ENCODE measurements at places on chromosomes 12 and 14. TPM values are rescaled to one million over a fixed set of nuclear protein-coding genes. Genes with fewer than 3 reads are reported as not detected.

The TBX5 gene
- not detected for total RNA-seq

The SLC6A15 gene
- total RNA-seq, result not detected

The LRRC10 gene
- total RNA-seq, result not detected

The MDM1 gene
- 25.2 TPM for total RNA-seq

The BIN2 gene
- 200 TPM for total RNA-seq

The SELPLG gene
- 214 TPM for total RNA-seq

The TPH2 gene
- not detected for total RNA-seq

The TMBIM4 gene
- total RNA-seq, result 65.7 TPM

The VRTN gene
- not detected for total RNA-seq

The SPX gene
- total RNA-seq, result not detected

DNA sequence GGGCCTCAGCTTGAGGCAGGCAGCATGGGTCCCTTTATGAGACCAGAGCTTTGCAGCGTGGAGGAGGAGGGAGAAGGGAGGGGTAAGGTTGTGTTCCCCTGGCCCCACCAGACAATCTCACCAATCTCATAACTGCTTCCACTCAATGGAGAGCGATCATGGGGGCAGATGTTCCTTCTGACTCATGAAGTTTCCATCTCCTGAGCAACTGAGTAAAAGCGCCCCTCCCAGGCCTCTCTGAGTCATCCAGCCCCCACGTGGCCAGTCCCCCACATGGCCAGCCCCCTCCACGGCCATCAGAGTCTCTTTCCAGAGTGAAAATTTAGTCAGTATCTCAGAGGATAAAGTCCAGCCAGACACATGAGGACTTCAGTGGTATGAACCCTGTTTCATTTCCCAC lies 39.2 kb upstream of the PLXNC1 start:
- H3K36me3 ChIP-seq, result no peaks in the 10 kb centered on the region
- H3K4me3 ChIP-seq, result no peak overlapping the region
- H3K27me3 ChIP-seq, result peaks cover 14% of the 10 kb centered on the region

DNA sequence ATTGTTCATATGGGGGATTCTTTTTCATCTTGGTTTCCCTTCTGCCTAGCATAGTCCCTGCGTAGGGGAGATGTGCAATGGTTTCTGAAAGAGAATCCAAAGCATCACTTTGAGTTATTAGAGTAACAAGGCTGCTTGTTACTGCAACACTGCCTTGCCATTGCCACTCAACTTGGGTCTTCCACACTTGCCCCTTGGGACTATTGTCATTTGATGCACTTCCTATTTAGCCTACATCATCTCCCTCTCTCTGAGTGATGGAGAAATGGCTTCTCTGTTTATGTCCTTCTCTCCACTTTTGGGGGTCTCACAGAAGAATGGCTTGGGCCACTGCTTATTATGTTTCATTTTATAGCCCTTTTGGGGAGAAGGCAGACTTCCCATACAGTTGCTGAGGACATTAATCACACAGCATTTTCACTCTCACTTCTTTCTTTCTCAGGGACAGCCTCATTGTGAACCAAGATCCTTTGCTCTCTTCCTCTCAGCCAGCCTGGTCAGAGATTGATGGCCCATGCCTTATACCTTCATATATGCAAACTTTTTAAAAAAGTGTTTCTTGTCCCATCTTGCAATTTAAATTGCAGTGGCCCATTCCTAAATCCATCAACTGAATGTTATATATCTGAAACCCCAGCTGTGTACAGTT lies 50.8 kb upstream of the POC1B start:
- no peak overlapping the region for H3K27ac ChIP-seq
- DNase-seq, result no peak
- H3K27me3 ChIP-seq, result no peaks in the 10 kb centered on the region

DNA sequence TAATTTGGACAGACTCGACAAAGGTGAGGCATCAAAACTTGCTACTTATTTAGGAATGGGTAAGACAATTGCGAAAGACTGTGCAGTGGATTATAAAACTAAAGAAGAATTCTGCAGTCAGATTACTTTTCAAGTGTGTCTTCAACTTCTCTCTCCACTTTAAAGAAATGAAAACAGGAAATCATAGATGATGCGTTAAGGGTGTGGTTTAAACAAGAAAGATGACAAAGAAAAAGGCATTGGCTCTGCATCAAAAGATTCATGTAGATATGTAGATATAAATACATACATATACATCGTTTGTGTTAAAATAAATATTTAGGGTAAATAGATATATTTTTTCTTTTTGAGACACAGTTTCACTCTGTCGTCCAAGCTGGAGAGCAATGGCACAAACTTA lies 74.6 kb upstream of the PARP11 start:
- peaks cover 10% of the 10 kb centered on the region for H3K27me3 ChIP-seq
- peaks cover 61% of the 10 kb centered on the region for H3K4me1 ChIP-seq
- peaks cover 48% of the 10 kb centered on the region for H3K36me3 ChIP-seq
- H3K27ac ChIP-seq, result peak overlapping the region; percentile 97

DNA sequence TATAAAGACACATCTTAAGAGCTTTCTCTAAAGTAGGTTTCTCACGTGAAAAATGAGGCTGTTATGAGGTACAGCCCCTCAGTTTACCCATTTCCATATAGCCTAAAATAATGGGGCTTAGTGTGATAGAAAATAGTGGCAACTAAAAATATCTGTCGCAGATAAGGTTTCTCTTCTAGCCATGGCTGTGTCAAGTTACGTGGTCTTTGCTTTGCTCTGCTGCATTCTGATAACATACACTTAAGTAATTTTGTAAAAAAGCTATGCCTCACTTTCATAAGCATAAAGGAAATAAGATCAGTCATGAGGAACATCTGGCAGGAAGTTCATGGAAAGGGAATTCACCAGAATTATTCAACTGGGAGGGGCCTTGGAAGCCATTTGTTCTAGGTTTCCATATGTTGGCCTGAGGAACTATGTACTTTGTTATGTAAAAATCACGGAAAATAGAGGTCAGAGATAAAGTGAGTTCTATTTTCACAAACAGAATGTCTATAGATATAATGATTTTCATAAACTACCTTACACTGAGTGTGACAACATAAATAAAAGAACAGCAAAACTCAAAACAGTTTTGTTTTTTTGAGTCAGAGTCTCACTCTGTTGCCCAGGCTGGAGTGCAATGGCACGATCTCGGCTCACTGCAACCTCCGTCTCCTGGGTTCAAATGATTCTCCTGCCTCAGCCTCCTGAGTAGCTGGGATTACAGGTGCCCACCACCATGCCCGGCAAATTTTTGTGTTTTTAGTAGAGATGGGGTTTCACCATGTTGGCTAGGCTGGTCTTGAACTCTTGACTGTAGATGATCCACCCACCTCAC lies 195.6 kb upstream of the KRR1 start:
- no peak overlapping the region for H3K27ac ChIP-seq
- DNase-seq, result no peak
- peaks cover 6% of the 10 kb centered on the region for H3K4me1 ChIP-seq
- H3K36me3 ChIP-seq, result no peaks in the 10 kb centered on the region
- H3K4me3 ChIP-seq, result no peak overlapping the region

GRCh38 chr14:58876608-58877007 lies 238.8 kb downstream of the DACT1 start:
- H3K4me3 ChIP-seq, result no peak overlapping the region
- no peaks in the 10 kb centered on the region for H3K36me3 ChIP-seq
- no peak for DNase-seq
- peaks cover 4% of the 10 kb centered on the region for H3K27me3 ChIP-seq

- no peak overlapping the region for H3K4me3 ChIP-seq
- no peak overlapping the region for H3K27ac ChIP-seq
- no peaks in the 10 kb centered on the region for H3K36me3 ChIP-seq
- peaks cover 27% of the 10 kb centered on the region for H3K27me3 ChIP-seq
- DNase-seq, result no peak
These were observed 2.4 kb downstream of the SLC35F4 start for GRCh38 chr14:57863471-57863870.

- H3K4me1 ChIP-seq, result no peaks in the 10 kb centered on the region
- no peaks in the 10 kb centered on the region for H3K27me3 ChIP-seq
- H3K27ac ChIP-seq, result no peak overlapping the region
- H3K36me3 ChIP-seq, result no peaks in the 10 kb centered on the region
These were observed 14.0 kb upstream of the TBPL2 start for GRCh38 chr14:55454264-55455002.

DNA sequence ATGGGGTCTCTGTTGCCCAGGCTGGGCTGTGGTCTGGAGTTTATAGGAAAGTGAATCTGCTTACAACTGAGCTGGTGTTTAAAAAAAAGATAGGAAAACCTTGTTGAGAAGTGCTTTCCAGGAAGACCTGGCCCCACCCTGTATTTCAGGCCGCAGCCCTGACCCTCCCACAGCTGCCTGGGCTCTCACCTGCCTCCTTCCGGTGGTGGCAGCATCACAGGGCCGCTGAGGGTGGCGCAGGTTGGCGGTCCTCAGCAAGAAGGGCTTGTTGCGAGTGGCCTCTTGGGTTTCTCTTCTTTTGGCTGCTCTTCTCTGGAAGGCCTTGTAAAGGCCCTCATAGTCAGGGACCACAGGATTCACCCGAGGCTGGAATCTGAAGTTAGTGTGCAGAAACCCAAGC lies 7.7 kb downstream of the FAM161B start:
- H3K4me1 ChIP-seq, result peaks cover 16% of the 10 kb centered on the region
- no peak for DNase-seq
- no peaks in the 10 kb centered on the region for H3K36me3 ChIP-seq
- H3K27me3 ChIP-seq, result no peaks in the 10 kb centered on the region

DNA sequence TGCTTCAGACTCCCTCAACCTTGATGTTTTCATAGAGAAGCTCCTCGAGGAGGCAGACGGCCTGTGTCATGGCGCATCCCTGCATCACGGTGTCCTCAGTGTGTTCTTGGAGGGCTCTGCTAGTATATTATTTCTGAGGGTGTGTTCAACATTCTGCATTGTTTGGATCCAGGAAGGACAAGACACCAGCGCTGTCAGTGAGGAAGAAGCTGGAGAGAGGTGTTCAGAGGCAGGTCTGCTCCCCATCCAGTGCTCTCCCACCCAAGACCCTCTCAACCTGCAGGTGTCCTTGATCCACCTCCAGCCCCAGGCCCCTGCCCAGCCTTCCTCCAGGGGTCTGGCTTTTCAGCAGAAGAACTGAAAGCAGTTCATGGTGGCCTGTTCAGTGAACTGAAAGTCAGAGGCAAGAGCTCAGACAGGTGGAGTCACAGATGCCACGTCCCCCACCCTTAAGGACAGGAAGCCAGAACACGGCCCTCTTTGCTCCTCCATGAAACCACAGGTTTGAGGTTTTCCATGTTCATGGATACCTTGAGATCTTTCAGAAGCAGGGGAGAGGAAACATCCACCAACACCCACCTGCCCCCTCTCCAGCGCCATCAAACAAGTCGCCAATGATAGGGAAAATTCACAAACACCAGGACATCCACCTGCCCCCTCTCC lies 37.4 kb downstream of the DIO3 start:
- no peak overlapping the region for H3K4me3 ChIP-seq
- peaks cover 12% of the 10 kb centered on the region for H3K36me3 ChIP-seq
- no peak overlapping the region for H3K27ac ChIP-seq
- peaks cover 34% of the 10 kb centered on the region for H3K4me1 ChIP-seq
- DNase-seq, result no peak

GRCh38 chr14:33271891-33272290 lies 333.2 kb downstream of the NPAS3 start:
- DNase-seq, result no peak
- no peaks in the 10 kb centered on the region for H3K36me3 ChIP-seq
- no peak overlapping the region for H3K27ac ChIP-seq
- no peaks in the 10 kb centered on the region for H3K4me1 ChIP-seq
- no peak overlapping the region for H3K4me3 ChIP-seq

- no peaks in the 10 kb centered on the region for H3K27me3 ChIP-seq
- H3K4me3 ChIP-seq, result no peak overlapping the region
- no peak for DNase-seq
- H3K27ac ChIP-seq, result no peak overlapping the region
These were observed 36.3 kb upstream of the PDZRN4 start for GRCh38 chr12:41151793-41152192.

DNA sequence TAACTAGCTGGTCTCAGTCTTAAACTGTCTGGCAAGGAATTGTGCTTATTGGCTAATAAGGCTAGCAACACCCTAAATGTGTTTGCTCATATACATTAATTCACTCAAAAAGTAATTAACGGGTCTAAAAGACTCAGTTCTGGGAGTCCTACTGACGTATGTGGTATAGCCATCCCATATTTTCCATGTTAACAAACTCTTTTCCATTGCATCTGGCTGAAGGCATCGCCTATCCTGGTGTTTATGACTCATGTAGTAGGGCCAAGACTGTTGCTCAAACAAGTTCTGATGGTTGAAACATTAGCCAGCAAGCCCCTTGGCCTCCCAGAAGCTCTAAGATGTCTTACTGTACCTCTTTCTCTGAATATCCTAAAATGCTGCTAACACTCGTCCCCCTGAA lies 98.5 kb downstream of the PHLDA1 start:
- peaks cover 2% of the 10 kb centered on the region for H3K36me3 ChIP-seq
- no peak for DNase-seq
- peaks cover 24% of the 10 kb centered on the region for H3K4me1 ChIP-seq

DNA sequence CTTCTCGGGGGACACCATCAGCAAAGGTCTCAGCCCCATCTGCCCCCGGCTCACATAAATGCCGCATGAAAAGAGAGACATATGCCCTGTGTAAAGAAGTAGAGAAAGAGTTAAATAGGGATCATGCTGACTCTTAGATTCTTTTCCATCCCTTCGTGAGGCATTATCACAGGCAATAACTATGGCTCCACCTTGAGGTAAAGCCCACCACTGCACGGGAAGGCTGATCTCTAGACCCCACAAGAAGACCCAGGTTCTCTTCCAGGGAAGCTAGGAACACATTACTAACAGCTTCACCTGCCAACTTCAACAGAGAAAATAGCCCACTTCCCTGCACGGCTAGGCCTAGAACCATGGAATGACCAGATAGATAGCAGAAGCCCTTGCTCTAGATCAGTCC lies 14.1 kb upstream of the NOP2 start:
- peaks cover 66% of the 10 kb centered on the region for H3K36me3 ChIP-seq
- DNase-seq, result no peak
- H3K27me3 ChIP-seq, result no peaks in the 10 kb centered on the region
- H3K4me1 ChIP-seq, result peaks cover 4% of the 10 kb centered on the region

DNA sequence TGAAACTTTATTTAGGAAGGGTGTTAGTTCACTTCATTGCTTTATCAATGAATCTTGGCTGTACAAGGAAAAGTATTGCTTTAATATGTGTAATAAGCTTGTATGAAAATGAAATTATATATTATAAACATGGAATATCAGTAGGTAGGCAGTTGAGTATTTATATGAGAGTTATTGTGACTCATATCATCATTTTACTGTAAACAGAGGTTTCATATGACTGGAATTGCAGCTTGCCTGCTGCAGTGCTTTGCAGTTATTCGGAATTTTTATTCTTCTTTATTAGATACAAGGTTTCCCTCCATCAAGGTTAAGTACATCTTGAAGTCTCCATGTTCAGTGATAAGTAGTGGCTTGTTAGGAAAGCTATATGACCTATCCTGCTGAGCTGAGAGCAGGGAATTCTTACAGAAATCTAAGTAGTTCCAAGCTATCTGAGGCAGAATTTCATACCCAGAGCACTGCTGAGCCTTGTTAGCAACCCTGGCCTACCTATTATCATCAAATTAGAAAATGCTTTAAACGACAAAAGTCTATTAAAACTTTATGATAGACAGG lies 111.2 kb downstream of the MGST1 start:
- DNase-seq, result no peak
- H3K27me3 ChIP-seq, result no peaks in the 10 kb centered on the region
- H3K4me3 ChIP-seq, result no peak overlapping the region
- H3K27ac ChIP-seq, result no peak overlapping the region
- no peaks in the 10 kb centered on the region for H3K4me1 ChIP-seq

- no peaks in the 10 kb centered on the region for H3K27me3 ChIP-seq
- H3K4me1 ChIP-seq, result peaks cover 3% of the 10 kb centered on the region
- no peak for DNase-seq
- H3K4me3 ChIP-seq, result no peak overlapping the region
- H3K27ac ChIP-seq, result no peak overlapping the region
These were observed 88.5 kb upstream of the METAP2 start for GRCh38 chr12:95385246-95386035.

Data from activated CD4-positive, alpha-beta T cell treated with anti-CD3 and anti-CD28 coated beads, Interleukin-2, amount 10 ng/mL, durations not matched to agents 7 days and 5 days (primary cell).